ENCODE measurements at places on chromosomes 4 and X.

DNA sequence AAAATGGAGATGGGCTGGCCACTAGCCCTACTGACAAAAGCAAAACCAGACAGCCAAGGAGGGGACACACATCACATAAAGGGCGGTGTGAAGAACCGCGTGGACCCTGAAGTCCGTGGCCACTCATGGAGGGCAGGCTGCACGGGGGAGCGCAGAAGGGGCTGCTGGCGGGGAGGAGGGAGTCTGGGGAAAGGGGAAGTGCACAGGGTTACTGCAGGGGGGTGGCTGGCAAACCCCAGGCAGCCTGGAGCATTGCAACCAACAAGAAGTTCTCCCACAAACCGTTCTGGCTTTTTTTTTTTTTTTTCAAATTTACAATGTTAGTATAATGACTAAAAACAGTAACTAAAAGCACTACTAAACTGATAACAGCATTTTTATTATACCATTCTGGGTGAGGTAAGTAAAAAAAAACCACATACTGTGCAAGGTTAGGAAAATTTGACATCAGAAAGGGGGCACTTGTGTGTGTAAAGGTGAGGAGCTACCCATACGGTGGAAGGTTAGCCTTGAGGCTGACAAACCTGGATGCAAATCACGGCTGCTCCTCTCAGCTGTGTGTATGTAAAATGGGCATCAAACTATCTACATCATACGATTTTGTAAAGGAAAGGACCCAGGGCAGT is 87.1 kb downstream of the TSPAN5 start:
- H3K4me3 ChIP-seq: no peak overlapping the region
- no peaks in the 10 kb centered on the region for H3K36me3 ChIP-seq
- no peak for DNase-seq

GRCh38 chrX:15468036-15468435 is 25.1 kb downstream of the PIR start:
- no peak overlapping the region for H3K27ac ChIP-seq
- no peaks in the 10 kb centered on the region for H3K4me1 ChIP-seq
- no peak overlapping the region for H3K4me3 ChIP-seq
- no peaks in the 10 kb centered on the region for H3K36me3 ChIP-seq

- H3K27ac ChIP-seq: no peak overlapping the region
- no peak for DNase-seq
- peaks cover 16% of the 10 kb centered on the region for H3K4me1 ChIP-seq
- H3K4me3 ChIP-seq: no peak overlapping the region
Observed at GRCh38 chr4:73727685-73728084, 12.7 kb upstream of the CXCL8 start.

GRCh38 chrX:103404231-103405008 is 28.1 kb downstream of the BEX3 start:
- H3K4me3 ChIP-seq: peak overlapping the region; percentile 74
- H3K36me3 ChIP-seq: no peaks in the 10 kb centered on the region
- DNase-seq: peak; percentile 59
